ENCODE measurements at places on chromosomes 11 and 22.

GRCh38 chr22:33476716-33477115 is 418.5 kb upstream of the SYN3 start:
- no peak for DNase-seq

DNA sequence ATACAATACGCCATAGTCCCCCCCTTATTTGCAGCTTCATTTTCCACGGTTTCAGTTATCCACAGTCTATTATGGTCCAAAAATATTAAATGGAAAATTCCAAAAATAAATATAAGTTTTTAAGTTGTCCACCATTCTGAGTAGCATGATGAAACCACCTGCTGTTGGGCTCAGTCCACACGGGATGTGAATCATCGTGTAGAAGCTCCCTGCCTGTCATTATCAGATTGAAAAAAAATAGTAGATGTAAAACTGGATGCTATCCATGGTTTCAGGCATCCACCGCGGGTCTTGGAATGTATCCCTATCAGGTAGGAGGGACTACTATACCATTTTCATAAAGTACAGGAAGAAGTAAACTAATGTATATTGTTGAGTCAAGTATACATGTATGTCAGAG is 127.4 kb downstream of the TTC17 start:
- DNase-seq, result no peak

DNA sequence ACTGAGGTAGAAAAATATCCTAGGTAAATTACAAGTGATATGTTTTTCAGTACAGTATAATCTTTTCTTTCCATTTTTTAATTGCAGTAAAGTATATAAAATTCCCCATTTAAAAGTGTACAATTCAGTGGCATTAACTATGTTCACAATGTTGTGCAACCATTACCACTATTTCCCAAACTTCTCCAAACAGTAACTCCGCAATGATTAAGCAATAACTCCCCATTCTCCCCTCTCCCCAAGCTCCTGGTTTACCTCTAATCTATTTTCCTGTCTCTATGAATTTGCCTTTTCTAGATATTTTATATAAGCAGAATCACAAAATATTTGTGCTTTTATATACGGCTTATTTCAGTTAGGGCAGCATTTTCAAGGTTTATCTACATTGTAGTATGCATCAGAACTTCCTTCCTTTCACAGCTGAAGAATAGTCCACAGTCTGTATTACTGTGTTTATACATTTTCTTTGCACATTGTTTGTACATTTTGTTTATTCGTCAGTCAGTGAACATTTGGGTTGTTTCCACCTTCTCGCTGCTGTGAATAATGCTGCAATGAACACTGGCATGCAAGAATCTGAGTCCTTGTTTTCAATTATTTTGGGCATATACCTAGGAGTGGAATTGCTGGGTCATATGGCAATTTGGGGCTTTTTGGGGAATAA is 110.7 kb downstream of the RPL27A start:
- no peak for DNase-seq

DNA sequence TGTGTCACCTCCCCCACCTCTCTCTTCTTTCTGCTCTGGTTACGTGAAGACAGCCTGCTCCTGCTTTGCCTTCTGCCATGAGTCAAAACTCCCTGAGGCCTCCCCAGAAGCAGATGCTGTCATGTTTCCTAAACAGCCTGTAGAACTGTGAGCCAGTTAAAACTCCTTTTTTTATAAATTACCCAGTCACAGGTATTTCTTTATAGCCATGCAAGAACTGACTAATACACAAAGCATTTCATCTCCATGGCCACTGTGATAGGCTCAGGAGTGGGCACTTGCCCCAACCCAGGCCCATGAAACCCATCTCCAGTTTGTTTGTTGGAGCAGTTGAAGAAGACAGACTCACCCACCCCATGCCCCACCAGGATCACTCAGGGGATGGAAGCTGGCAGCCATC is 253.3 kb upstream of the ISX start:
- DNase-seq, result no peak

DNA sequence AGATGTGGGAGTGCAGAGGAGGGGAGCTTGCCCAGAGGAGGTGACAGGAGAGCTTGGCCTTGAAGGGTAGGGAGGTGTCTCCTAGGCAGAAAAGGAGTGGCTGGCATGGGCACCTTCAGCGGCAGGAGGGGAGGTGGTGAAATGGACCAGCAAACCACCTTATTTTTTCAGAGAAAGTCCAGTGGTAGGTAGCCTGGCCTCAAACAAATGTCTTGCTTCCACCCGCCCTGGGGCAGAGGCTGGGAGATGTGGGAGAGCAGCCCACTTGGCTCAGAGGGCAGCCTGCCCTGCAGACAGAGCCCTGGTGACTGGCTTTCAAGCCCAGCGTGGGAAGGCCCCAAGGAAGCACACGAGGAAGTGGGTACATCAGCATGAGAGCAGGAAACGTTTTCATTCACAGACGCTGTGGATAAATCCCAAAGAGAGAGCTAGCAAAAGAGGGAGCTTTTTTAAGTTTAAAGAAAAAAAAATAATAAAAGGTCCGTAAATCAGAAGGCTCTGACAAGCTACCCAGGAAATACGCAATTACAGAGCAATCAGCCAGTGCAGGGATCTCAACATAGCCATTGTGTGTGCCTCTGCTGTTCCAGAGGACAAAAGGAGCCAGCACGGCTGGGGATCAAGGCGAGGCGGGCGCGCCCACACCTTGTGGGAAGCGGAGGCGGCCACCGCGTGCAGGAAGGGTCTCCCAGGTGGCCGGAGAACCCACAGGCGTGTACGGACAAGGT is 238.7 kb upstream of the PLET1 start:
- DNase-seq, result no peak

DNA sequence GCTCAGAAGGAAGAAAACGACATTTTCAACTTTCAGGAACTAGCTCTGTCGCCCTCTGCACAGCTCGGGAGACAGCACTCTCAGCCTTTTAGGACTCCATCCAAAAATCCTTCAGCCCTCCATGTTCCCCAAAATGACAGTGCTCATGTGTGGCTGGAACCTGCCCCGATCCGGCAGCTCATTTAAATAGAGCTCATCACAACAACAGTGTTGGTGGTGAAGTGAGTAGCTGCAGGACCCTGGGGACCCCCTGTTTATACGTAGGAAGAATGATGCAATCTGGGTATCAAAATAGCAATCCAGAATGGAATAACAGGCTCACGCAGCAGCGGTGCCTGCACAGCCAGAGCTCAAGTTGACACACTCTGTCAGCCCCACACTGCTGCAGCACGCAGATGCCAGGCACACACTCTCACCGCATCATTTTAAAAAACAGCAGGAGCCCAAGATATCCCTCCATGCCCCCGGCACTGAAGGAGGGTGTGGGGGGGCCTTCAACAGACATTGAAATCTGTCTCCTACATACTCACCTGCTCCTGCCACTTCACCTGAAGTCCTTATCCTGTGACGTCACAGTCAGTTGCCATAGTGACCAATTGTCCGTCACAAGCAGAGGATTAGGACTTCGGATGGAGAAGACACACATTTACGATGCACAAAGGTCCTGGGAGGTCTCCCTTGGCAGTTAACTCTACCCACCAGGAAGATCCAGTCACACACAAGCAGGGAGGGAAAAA is 24.0 kb downstream of the TRIM66 start:
- peak; percentile 63 for DNase-seq

- DNase-seq, result no peak
Observed at GRCh38 chr11:34825670-34826383, 90.4 kb downstream of the APIP start.
